NCI-H2171 treated with DMSO at 0.1 percent for 48 hours (cell line): ENCODE measurements at places on chromosomes 3 and 15.

GRCh38 chr15:33021806-33022389, 172.6 kb downstream of the FMN1 start:
- DNase-seq, result peak; percentile 71

DNA sequence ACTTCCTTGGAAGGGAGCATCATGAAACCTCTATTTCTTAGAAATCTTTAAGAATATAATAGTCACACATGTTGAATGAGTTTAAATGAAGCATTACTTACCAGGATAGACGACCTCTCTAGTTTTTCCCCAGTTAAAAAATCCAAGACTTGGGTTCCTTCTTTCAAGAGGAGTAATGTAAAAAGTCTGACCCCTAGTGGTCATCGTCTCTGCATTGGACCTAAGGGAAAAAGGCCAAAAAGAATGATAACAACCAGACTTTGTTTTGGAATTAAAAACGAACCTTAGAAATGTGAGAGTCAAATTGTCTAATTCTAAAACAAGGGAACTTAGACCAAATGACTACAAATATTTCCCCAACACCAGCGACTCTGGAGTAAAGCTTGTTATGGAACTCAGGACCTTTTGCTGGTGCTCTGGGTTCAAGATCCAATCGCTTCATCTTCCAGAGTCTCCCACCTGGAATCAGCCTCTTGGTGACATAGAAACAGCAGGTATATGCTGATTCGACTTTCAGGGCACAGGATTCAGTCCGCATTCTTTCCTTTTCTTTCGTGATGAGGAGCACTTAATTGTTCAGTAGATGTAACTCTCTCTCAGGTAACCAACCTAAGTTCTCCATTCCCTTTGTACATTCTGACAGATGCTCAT, 214.8 kb upstream of the TPRG1 start:
- DNase-seq, result peak; percentile 18

DNA sequence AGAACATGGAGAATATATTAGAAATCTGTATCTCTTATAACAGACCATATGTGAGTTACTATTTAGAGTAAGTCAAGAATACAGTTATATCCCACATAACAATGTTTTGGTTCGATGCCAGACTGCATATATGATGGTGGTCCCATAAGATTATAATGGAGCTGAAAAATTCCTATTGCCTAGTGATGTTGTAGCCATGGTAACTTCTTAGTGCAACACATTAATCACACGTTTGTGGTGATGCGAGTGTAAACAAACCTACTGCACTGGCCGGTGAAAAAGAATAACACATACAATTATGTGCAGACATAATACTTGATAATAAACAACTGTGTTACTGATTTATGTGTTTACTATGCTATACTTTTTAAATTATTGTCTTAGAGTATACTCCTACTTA, 69.8 kb upstream of the MNS1 start:
- no peak for DNase-seq

- DNase-seq, result no peak
Measured at GRCh38 chr3:113277941-113278598, 66.7 kb downstream of the BOC start.

- DNase-seq, result no peak
Measured at GRCh38 chr3:62209101-62209500, 164.2 kb downstream of the FEZF2 start.

- no peak for DNase-seq
Measured at GRCh38 chr3:43017004-43017403, 37.9 kb downstream of the GASK1A start.

- no peak for DNase-seq
Measured at GRCh38 chr3:119592861-119593260, 4.8 kb upstream of the PLA1A start.

- DNase-seq, result no peak
Measured at GRCh38 chr15:25543196-25543595, 104.4 kb upstream of the UBE3A start.

- DNase-seq, result no peak
Measured at GRCh38 chr3:57696801-57697321, 4.0 kb upstream of the DENND6A start.

GRCh38 chr15:60838206-60838605, 359.3 kb upstream of the ICE2 start:
- DNase-seq, result no peak

DNA sequence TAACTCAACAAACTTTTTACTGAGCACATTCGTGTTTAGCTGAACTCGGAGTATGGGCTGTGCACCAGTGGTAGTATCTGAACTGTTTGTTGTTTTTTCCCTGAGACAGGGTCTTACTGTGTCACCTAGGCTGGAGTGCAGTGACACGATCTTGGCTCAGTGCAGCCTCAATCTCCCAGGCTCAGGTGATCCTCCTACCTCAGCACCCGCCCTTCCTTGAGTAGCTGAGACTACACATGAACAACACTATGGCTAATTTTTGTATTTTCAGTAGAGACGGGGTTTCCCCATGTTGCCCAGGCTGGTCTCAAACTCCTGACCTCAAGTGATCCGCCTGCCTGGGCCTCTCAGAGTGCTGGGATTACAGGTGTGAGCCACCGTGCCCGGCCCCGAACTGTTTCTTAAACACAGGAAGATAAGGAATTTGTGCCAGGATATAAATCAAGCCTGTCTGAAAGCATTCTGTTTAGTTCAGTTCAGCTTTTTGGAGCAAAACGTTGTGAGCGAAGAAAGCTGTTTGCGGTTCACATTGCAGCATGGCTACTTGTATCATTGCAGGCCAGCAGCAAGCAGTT, 40.4 kb upstream of the SKOR1 start:
- no peak for DNase-seq

GRCh38 chr3:14991818-14992612, 44.6 kb downstream of the NR2C2 start:
- no peak for DNase-seq

DNA sequence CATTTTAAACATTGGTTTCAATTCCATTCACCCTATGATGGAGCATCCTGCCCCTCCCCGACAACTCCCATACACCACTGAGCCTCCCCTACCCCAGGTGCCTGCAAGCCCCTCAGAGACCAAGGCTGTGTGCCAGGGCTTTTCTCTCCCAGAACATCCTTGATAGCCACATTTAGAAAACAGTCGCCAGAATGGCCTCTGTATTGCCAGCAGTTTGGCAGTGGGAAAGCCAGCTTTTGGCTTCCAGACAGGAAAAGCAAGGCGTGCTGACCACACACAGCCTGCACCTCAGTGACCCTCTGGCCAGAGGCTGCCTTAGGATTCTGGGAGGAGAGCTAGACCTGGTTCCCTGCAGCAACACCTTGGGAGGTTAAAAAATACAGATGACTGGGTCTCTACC, 18.2 kb upstream of the HRH1 start:
- no peak for DNase-seq

DNA sequence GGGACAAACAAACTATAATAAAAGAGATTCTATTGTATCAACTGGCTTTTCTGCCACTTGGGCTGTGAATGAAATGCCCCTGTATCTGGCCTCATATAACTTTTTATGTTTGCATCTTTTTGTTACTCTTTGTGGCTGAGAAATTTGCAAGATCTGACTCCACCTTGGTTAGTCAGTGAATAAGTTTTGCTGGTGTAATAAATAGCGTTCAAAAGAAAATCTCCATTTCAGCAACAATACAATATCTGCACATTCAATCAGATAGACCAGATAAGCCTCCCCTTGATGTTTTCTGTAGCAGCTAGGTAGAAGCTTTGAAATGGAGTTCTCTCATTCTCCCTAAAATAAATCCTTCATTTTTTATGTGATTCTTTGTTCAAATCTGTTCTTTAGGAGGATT, 12.0 kb downstream of the TRAT1 start:
- DNase-seq, result no peak

DNA sequence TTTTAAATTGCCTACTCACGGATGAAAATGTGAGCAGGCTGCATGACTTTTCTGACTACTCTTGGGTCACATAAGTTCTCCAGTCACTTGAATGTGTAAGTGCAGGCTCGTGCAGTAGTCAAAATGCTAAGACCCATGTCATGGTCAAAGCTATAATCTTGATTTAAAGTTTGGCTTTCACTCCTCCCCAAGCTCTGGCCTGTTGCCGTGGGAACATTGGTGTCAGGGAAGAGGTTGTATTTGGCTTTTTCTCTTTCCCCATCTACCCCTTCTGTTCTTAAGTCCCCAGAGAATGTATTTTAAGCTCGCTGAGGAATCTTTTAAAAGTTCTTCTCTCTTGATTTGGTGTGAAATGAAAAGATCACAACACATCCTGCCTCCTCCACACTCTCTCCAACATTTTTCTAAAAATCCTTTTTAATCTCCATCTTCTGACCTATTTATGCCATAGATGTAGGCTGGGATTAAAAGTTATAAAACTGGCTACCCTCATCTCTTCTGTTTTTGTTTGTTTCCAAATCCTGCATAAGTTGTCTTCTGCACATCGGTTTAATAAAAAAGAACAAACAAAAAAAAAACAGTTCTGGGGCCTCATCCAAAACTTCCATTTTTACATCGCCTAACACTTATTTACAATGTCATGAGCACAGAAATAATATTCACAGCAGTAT, 61.4 kb upstream of the ADAMTSL3 start:
- DNase-seq, result no peak

DNA sequence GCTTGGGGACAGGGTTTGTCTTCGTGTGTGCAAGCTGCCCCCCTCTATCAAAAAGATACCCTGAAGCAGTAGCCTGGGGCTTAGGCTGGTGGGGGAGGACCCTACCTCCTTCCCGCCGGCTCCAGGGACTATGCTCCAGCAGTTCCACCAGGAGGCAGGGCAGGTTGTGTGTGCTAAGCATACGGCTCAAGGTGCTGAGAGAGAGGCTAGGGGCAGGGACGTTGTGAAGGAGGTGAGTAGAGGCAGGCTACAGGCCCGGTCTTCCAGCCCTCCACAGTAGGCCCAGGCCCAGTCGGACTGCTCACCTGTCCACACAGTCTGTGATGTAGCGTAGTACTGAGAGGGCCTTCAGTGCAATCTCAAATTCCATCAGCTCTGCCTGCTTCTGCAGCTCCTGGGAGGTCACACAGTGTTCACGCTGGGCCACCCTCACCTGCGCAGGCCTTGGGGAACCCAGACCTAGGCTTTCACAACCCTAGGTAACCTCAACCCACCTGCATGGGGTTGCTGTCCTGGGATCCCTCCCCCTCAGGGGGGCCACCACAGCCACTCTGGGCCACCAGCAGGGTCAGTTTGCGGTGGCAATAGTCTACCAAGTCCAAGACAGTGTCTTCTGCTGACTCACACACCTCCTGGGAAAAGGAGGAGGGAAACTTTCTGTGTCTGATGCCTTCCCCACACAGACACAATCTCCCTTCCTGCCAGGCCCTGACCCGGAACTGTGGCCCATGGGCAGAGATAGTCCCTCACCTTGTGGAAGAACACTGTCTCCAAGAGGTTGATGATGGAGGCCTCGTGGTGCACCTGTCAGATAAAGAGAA, 2.4 kb upstream of the RASSF1 start:
- no peak for DNase-seq

- peak; percentile 74 for DNase-seq
Measured at GRCh38 chr15:101277038-101277822, at the start of gene SELENOS. Gene SELENOS (minus strand): TSS chr15:101277485. CDS start chr15:101277417, 68 bp downstream.

DNA sequence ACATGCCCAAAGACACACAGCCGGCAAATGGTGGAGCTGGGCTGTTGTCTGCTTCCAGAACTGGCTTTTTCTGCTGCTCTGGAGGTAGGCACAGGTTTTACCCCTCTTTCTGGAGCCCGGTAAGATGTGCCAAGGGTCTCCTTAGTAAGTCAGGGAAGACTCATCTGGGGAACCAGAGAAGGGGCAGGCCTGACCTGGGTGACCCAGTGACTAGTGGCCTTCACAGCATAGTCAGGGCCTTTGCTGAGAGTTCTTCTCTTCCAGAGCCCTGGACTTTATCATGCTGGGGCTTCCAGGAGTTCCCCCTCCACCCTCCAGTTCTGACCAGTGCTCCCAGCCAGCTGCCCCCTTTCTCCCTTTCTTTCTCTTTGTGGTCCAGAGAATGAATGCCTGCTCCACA, 3.2 kb downstream of the CD276 start:
- DNase-seq, result no peak

DNA sequence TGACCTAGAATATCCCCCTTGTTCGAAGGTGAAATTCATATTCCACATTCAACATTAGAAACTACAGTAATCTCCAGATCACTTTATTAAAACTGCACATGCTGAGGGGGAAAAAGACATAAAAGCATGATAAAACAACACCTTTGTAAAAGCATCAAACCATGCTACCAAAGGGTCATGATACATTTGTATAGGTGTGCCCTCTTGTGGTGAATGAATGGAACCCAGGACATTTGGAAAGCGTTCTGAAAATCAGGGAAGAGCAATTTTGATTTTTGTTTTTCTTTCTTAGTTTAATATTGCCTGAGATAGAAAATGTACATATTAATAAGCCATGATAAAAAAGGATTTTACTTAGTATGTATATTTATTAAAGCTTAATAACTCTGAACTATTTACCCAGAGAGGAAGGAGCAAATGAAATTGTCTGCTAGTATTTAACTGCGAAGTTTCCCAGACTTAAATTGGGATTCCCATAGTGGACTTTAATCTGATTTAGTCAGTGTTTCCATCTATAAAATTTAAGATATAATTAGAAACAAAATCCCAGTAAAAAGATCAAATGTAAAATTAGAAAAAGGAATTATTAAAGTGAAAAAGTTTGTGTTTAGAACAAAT, 105.8 kb upstream of the ARL6 start:
- DNase-seq, result peak; percentile 56

DNA sequence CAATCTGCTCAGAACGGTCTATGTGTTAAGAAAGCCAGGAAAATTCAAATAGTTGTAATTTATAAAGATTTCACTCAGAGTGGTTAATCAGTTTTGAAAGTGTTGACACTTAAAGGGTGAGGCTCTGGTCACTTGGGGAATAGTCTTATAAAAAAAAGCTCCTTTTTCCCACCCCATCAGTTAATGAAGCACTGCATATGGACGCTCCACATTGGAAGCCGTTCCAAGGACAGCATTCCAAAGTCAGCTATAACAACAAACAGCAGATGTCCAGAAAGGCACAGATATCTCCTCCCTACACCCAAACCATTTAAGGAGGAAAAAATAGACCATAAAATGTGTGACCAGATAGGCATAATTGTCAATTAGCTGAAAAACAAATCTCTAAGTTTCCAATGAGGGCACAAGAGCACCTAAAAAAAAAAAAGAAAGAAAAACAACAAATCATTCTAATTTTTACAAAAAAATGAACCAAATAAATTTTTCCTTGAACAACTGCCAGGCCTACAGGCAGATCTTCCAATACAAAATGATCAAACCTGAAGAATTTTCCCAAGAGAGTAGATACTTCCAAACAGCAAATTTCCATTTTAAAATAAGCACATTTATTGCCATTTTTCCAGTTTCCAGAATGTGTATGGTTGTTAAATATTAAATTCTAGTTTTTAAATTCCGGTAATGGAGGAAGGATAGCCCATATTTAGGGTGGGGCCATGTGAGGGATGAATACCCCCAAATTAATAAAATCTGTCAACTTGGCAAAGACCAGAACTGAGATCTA, 198.3 kb downstream of the ERC2 start:
- peak; percentile 0 for DNase-seq

DNA sequence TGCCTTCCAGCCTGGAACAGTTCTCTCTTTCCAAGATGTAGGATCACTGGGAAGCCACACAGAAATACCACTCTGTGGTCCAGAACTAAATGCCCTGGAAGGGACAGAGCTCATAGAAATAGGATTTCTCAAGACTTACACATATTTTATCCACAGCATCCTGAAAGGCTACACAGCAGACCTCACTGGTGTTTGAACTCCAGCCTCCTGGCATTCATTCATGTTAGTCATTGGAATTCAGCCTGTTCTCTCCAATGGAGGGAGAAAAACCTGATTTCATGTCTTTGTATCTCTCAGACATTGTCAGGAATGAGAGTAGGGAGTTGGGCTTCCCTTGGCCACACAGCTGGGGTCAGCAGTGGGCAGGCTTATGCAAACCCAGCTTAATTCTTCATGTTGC, 121.1 kb upstream of the PPP2R3A start:
- DNase-seq, result no peak

- DNase-seq, result no peak
Measured at GRCh38 chr3:11791339-11792200, 55.1 kb downstream of the TAMM41 start.
